ENCODE measurements at places on chromosomes 1 and 21.

- DNase-seq, result no peak
Observed at GRCh38 chr1:8020032-8020431, 6.1 kb downstream of the ERRFI1 start.

- no peak for DNase-seq
Observed at GRCh38 chr1:225437710-225438437, 10.0 kb upstream of the LBR start.

- peak; percentile 14 for DNase-seq
Observed at GRCh38 chr1:244801246-244801645, 34.2 kb upstream of the COX20 start.

DNA sequence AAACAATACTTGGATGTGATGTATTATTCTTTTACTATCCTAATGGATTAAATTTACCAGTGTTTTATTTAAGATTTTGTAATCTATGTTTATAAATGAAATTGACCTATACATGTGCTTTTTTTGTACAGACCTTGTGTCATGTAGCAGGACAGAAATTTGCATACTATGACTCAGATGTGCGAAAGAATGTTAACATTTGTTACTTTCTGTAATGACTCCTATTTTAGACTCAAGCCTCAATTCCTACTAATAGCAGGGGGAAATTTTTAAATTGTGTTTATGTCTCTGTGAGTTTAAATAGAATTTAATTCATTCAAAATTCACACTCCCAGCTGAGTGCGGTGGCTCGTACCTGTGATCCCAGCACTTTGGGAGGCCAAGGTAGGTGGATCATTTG lies 21.8 kb upstream of the RIMKLA start:
- no peak for DNase-seq

GRCh38 chr1:193417945-193418744 lies 231.7 kb upstream of the B3GALT2 start:
- DNase-seq, result no peak

GRCh38 chr1:186429017-186429416 lies 31.9 kb downstream of the PDC start:
- no peak for DNase-seq

- no peak for DNase-seq
Observed at GRCh38 chr1:55235722-55236121, 20.6 kb upstream of the USP24 start.

DNA sequence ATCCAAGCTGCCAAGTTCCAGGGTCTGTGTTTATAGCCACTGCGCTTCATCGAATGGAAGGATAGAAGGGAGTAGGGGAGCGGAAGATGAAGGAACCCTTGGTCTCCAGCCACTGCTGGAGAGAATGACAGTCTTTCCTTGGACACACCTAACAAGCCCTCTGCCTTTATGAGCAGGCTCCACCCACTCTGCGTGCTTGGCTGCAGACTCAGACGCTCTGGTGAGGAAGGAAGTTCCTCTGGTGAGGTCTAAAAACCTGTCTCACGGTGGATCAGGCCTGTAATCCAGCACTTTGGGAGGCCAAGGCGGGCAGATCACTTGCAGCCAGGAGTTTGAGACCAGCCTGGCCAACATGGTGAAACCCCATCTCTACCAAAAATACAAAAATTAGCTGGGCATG lies 55.4 kb downstream of the MATN1 start:
- no peak for DNase-seq
